Kidney (tissue), 22 donors: ENCODE measurements at places on chromosomes 1 and 21.

- no peak for DNase-seq
Observed at GRCh38 chr1:243543501-243543900, 287.7 kb downstream of the SDCCAG8 start.

GRCh38 chr1:42469727-42470126 is 6.6 kb downstream of the CCDC30 start:
- DNase-seq, result no peak

DNA sequence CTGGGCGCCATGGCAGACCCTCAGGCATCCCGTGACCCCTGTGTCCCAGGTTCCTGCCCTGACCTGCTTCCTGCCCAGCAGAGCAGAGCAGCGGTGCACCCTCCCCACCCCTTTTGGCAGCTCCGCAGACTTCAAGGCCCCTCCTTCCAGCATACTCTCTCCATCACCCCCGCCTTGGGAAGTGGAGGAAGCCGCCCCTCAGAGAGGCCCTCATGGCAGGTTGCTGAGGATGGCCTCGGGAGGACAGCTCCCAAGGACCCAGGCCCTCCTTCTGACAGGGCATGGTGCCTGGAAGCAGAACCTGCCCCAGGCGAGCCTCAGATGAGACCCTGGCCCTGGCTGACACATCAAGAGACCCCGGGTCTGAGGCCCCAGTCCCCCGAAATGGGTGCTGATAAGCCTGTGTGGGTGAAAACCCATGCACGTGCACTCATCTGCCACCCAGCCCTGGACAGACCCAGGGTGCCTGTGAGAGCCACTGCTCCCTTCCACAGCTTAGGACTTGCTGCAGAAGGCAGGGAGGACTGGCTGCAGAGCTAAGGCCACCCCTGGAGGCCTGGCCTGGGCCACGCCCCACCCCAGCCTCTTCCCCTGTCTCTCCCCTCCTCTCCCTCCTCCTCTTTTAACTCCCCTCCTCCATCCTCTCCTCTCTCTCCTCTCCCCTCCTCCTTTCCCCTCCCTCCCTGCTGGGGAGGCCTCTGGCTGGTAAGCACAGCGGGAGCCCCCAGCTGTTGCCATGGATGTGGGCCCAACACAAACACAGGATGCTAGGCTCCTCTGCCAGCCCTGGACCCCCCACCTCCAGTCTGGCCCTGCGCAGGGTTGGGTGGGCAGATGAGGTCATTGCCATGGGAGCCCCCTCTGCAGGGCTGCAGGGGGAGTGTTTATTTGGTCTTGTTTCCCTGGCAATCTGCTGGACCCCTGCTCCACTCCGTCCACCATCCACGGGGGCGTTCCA is 33.7 kb downstream of the WNT9A start:
- peak; percentile 87 for DNase-seq

DNA sequence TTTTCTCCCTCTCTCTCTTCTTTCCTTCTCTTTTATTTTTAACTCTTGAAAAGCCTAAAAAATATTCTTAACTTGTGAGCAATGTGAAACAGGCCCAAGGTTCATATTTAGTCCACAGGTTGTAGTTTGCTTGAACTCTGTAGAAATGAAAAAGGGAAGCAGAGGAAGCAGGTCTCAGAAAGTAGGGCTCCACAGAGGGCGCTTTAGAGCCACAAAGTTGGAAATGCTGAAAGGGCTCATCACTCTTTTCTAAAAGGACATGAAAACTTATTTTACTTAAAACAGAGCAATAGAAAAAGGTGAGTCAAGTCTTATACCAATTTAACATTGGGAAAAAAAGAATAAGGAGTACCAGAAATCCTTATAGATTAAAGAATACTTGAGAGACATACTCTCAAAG is 247.0 kb downstream of the USP25 start:
- DNase-seq, result no peak

- DNase-seq, result peak; percentile 55
Observed at GRCh38 chr1:80656014-80656636, 1144.6 kb upstream of the ADGRL2 start.

DNA sequence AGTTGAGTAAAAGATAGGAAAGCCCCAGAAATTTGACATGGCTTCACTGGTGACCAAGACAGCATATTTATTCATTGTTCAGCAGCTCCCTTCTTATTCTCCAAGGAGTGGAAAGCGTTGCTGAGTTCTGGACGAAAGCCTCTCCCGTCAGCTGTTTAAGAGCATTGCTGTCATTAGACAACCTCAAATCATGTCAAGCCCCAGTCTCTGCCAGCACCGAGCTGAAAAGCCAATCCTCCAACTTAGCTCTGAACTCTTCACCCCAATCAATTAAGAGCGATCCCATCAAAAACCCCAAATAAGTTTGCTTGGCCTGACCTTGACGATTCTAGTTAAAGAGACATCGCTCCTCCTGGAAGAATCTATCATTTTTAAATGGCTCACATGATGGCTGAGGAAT is 110.8 kb downstream of the PLPP3 start:
- no peak for DNase-seq

DNA sequence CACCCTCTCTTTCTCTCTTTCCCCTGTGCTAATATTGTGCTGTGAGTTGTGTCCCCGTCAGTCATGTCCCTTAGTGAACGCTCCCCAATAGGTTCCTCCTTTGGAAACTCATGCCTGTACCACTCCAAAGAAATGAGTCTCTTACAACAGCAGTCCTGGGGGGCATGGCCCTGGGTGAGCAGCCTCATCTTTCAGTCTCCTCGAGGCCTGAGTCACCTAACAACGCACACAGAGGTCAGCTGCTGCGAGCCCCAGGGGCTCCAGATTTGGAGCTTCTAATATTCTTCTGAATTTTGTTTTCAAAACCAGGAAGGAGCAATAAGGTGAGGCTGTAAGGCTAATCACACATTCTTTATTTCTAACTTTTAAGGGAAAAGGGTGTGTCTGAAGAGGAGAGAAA is 30.5 kb upstream of the ZBTB8A start:
- no peak for DNase-seq

DNA sequence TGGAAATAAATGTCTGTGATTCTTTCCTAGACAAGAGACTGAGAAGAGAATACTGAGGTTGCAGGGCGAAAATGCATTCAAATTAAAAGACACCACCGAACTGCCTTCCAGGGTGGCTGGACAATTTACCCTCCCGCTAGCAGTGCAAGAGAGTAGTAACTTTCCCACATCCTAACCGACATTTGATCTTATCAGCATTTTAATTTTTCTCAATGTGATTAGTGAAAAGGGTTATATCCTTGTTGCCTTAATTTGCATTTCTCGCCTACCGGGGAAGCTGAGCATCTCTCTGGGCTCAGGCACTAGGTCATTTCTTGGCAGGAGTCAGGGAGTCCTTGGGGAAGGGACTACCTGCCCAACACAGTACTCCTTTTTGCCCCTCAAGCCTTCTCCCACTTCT is 2.8 kb downstream of the TNFRSF8 start:
- no peak for DNase-seq

DNA sequence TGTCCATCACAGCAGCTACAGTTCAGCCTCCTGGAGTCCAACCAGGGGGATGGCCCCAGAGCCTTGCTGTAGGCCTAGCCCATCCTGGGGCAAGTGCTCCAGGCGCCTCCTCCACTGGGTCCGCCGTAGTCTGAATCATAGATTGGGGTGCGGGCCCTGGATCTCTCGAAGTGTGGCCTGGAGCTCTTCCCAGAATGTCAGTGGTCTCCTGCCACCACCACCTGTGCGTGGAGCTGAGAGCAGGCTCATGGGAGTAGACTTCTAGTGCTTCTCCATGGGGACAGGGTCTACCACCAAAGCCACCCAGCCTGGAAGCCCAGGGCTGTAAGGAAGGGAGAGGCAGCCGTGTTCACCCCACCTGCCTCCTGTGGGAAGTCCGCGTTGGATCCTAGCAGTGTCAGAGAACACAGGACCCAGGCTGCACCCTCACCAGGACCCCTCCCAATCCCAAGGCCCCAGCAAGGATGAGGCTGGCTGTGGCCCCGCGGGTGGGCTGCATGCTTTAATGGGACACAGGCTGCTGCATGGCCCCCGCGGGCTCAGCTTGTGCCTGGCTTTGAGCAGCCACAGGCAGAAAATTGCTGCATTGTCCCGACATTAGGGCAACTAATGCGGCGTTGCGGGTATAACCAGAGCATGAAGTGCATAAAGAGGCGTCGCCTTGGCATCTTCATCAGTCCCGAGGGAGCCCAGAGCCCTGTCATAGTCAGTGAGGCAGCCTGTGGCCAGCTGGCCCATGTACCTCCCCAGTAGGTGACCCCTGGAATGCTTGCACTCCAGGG is 735 bp upstream of the HES3 start:
- DNase-seq, result no peak

DNA sequence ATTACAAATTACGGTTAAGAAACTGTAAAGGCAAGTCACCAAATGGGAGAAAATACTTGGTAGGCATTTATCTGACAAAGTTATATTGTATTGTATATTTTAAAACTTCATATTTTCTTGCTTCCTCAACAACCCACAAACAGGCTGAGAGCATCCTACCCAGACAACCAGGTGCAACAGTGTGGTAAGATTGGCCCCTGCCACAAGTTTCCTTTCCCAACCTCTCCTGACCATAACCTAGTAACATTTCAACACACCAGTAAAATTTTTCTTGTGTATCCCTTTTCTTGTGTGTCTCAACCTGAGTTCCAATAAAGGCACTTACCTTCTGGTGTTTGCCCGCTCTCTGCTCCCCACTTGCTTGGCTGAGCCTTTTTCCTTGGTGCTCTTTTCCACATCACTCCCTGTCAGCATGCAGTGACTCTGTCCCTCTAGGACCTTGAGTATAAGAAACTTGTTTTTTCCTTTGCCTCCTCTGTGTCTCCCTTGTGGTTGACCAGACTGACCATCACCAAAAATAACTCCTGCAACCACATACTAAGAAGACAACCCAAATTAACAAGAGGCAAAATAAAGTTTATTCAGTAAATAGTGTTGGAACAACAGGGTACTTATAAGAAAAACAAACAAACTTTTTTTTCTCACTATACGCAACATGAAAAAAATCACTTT is 40.9 kb downstream of the FCRL3 start:
- no peak for DNase-seq

DNA sequence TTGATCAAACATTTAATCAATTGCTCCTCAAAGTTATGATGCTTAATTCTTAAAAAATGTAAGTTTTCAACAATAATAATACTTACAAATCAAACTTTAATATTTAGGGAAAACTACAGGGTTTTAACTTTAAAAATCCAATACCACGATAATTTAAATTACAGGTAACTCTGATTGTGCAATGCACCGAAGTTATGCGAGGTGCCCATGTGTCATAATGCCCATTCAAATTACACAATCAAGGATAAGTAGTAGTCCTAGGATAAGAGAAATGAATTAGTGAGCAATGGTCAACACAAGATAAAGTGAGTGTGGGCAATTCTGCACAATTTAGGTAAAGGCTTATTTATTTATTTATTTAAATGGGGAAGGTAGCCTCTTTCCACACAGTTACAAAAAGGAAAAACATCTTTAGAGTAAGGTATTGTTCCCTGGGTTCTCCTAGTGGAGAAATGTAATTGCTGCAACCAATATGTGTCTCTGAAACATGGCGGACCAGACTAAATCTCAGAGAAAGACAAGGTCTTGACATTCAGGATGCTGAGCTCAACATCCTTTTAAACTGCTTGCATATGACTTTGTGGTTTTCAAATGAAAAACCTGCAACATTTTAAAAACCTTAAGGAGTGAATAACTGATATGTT is 164.2 kb downstream of the TTLL7 start:
- no peak for DNase-seq
